Right forelimb (tissue), 1 donor: ENCODE measurements at places on chromosomes 2 and 18.
A peak's percentile ranks its signal among the peaks of the same experiment; 100 is the strongest.

DNA sequence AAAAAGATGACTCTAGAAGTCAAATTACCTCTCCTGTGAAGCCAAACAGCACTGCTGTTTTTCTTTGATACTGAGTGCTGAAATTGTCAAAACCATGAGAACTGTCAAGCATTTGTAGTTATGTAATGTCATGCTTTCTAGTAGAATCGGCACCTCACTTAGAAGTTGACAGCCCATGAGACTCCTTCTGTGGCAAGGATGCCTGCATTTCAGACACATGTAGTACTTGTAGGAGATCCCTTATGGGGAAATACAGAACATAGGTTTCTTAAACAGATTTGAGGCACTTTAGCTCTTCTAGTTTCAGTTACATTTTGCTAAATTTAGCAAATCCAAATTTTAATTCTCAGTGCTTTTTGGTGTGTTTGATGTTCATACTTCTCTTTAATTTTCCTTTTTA, 15.7 kb downstream of the ZNF407 start:
- no peak for DNase-seq

DNA sequence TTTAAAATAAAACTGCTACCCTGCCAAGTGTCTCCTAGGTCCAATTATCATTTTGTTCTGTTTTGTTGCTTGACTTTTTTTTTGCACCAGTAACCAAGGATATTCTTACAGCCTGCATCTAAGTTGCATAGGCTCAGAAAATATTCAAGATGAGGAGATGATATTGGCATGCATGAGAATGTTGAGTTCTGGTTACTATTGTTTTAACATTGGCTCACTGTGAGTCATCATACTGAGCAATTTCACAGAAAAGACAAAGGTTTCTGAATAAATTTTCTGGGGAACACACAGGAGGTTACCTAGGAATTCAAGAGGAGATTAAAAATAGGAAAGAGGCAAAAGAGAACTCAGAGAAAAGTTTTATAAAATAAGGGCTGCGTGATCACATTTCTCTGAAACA, 84.8 kb upstream of the POU3F3 start:
- no peak for DNase-seq

- DNase-seq = no peak
Measured at GRCh38 chr18:49756671-49757362, 56.5 kb downstream of the ACAA2 start.

DNA sequence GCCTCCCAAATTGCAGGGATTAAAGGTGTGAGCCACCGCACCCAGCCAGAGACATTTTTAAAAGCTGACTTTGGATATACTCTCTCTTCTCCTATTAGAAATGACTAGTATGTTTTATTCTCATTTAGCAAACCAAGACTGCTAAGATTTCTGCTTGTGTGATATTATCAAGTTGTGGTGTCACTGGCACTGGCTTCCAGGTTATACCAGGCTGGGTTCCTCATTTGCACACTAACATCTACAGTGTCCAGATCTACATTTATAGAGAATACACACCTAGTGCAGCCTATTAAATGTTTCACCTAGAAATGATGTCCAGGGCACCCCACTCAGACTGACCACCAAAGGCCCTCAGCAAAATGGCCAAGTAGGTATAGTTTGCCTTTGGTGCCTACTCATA, 265.3 kb upstream of the STON1 start:
- DNase-seq = no peak

DNA sequence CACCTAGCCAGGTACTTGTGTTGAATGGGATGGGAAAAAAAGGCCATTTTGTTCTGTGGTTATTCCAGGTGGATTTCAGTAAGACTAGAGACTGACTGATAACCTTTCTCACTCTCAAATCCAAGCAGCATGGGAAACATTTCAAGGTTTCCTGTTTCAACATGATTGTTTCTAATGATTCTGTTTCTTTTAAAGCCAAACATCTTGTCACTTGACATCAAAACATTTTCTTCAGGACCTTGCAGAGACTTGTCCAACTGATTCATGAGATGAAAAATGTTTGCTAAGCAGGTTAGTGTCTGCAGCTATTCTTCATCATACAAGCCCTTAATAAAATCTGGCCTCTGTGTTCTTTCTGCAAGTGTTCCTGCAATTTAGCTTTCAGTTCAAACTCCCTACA, 456.5 kb upstream of the CWC22 start:
- DNase-seq = no peak

GRCh38 chr2:64086347-64087082, 57.7 kb downstream of the PELI1 start:
- no peak for DNase-seq

GRCh38 chr18:26322890-26323653, 96.8 kb downstream of the TAF4B start:
- DNase-seq = no peak

DNA sequence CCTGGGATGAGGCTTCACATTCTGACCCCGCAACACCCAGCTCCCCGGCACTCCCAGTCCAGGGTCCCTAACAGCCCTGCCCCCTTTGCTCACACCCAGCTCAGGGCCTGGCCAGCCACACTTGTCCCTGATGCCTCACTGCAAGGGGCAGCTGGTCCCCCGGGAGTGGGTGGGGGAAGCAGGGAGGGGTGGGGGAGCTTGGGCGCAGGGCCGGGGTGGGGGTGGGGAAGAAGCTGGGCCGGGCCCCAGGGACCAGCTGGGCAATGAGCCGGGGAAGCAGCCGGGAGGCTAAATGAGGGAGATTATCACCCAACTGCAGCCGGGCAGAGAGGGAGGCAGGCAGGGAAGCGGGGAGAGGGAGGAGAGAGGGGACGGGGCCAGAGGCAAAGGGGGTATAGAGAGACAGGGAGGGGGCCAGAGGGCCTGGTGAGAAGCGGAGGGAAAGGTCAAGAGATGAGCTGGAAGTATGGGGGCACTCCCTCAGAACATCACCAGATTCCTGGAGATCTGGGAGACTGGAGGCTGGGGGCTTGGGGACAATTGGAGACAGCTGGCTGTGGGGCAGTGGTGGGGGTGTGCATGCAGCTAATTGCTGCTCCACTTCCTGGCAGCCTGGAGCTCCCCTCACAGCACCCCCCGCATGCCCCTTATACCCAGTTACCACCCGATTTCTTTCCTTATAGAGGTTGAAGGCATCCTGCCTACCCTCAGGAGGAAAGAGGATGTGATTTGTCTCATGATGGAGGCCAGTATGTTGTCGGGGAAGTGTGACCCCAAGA, 2.5 kb upstream of the ASIC4 start:
- DNase-seq = no peak

GRCh38 chr2:25491003-25491696, 149.4 kb upstream of the DNMT3A start:
- no peak for DNase-seq

- no peak for DNase-seq
Measured at GRCh38 chr2:207895274-207895860, 125.7 kb upstream of the FZD5 start.

DNA sequence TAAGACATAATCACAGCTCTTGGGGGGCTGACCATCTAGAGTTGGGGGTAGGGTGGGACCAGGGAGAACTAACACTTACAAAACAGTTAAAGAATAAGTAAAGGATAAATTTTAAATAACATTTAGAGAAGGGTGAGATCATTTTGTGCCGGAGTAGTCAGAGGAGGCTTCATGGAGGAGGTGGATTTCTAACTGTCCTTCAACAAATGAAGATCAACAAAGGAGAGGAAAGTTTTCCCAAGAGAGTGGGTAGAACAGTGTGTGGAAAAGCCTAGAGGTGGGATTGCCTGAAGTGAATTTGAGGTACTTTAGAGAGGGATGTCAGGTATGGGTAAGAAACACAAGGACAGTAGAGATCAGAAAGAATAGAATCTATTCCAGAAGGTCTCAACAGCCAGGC, 7.3 kb downstream of the PROKR1 start:
- DNase-seq = no peak

DNA sequence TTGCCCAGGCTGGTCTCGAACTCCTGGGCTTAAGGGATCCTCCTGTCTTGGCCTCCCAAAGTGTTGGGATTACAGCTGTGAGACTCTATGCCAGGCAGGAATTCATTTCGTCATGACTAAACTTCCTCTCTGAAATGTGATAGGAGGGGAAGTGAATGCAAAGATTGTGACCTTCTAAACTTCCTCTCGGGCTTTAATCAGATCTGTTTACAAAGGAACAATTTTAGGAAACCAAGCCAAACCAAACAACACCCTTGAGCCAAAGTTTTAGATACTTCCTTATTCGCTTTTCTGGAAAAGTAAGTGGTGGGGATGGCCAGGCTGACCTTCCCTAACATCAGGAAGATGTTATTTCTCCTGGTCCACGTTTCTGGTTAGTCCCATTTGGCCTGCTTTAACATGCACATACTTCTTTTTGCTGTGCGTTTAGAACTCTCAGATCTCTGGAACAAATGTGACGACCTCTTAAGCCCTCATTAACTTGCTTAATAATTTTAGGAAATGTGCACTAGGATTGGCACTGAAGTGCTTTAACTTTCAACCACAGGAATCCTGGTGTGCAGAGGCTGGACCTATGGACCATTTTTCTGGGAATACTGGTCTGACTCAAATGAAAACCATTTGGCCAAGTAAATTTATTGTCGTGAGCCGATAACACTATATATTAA, 33.2 kb upstream of the YES1 start:
- DNase-seq = no peak

DNA sequence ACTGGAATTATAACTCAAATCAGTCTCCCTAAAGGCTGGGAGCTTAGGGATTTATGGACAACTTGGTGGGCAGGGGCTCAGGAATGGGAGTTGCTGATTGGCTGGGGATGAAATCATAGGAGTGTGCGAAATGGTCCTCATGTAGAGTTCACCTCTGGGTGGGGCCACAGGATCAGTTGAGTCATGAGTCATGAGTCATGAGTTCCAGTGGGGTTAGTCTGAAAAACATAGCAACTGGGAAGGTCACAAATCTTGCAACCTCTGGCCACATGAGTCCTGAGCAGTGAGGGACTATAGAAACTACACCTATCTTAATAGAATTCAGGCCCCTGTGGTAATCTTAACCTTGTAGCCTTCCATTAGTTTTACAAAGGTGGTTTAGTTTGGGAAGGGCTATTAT, 383.3 kb downstream of the RBM43 start:
- no peak for DNase-seq

GRCh38 chr2:157413326-157414035, 30.4 kb downstream of the CYTIP start:
- DNase-seq = no peak

DNA sequence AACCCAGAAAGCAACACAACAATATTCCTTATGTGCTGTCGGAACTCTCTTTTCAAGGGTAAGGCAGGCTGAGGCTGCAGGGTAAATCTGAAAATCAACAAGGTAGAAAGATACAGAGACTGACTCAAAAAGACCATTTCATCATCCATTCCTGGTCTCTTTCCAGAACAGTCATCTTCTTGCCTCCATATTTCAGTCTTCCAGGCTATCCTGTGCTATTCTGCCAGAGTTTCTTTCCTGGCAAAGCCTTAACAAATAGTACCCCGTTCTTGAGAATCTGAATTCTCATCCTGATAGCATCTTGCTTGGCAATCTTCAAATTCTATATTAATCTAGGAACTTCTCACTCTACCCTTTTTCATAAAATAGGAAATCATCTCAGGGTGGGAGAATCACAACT, 15.5 kb downstream of the DPP10 start:
- no peak for DNase-seq

- no peak for DNase-seq
Measured at GRCh38 chr2:105885456-105885855, 140.7 kb downstream of the NCK2 start.

DNA sequence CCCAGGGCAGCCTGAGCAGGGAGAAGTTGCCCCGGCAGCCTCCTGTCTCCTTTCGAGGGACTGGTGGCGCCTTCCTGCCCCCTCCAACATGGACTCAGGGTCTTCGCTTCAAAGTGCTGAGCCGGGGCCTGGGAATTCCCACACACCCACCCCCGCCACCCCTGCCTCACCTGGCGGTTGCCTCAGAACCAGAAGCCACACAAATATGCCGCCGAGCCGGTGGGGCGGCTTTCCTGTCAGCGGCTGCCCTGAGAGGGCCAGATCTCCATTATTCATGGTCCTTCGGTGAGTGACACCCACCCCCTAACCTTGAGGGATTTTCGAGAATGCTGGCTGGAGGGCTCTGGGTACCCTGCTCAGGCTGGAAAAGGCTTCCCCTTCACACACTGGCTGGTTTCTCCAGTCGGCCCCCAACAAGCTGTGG, 71.7 kb downstream of the SMAD7 start:
- peak; percentile 39 for DNase-seq

DNA sequence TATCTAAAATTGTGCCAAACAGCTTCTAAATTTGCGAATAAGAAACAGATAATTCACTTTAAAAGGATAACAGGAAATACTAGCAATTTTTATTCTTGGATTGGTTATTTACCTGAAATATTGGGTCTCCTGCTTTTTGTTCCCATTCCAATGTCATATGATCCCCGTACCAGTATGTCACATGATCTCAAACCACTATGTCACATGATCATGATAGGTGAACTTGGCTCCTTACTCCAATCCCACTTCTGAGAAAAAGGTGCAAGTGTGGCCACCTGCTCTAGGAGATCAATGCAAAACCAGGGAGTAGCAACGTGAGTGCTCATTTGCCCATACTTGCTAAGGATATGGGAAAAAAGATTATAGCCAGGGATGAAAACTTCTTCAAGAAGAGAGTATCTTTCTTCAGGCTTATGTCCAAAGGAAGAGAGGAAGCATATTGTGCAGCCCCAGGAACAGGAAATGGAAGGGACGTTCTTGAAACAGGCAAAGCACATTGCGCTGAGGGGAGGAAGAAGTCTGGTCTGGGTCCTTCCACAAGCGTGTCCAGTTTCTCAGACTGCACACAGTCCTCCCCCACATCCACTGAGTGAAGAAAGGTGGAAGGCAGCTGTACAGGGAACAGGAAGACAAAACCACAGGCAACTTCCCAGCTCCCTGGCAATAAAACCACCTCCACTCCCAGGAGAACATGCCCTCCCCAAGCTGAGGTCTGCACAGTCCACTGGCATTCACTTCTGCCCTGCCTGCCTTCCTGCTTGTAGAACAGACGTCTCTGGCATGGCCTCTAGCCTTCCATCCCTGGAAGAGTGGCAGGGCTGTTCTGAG, at the start of gene LYG2:
TSS of gene LYG2 (minus strand) at position 176 of the 828 bp plus-strand sequence. CDS start 1,406 bp downstream, outside the sequence.
- DNase-seq = no peak

DNA sequence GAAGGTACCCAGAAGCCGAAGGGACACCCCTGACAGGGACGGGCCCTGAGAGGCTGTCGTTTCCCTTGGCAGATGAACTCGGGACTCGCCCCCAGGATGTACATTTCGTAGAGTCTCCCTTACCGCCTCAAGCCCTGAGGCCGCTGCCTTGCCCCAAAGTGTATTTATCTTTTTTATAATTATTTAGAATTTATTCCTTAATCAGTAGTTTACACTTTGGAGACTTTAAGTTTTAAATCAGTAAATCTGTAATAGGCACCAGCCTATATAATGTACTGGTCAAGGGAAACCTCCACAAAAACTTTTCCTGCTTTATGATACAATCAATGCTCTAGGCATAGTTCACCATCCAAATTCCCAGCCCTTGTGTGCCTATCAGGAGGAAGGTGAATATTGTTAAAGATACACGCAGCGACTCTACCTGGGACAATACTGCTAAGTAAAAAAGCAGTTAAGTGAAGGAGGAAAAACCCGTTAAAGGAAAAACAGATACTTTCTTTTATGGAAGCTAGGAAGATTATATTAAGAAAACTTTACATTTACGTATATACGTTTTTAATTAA, 848 bp downstream of the VRK2 start:
- no peak for DNase-seq

- no peak for DNase-seq
Measured at GRCh38 chr2:102025016-102025501, 33.3 kb downstream of the IL1R2 start.

- no peak for DNase-seq
Measured at GRCh38 chr2:33011373-33011772, 64.6 kb downstream of the LTBP1 start.

- DNase-seq = no peak
Measured at GRCh38 chr18:79684787-79685186, 5.2 kb downstream of the CTDP1 start.

- no peak for DNase-seq
Measured at GRCh38 chr2:15279201-15279876, 281.8 kb downstream of the NBAS start.
